Left ventricle myocardium inferior (tissue), 1 donor: ENCODE measurements at places on chromosomes 11 and 22. TPM values are rescaled to one million over a fixed set of nuclear protein-coding genes. Genes with fewer than 3 reads are reported as not detected.

DNA sequence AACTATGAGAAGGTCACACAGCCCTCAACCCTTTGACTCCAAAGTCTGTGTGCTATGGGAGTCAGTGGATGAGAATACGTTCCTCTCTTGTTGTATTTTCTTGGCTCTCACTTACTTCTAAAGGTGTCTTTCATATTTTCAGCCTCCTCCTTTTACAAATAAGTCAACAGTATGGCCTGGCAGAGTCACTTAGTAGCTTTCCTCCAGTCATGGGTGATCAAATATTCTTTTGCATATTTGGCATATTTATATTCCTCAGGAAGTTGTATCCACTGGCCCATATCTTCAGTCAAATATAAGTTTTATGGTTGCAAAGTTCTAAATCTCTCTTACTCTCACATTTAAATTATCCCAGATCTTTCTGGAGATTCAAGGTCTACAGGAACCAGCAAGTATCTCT is 327.5 kb downstream of the ETS1 start:
- DNase-seq = no peak

DNA sequence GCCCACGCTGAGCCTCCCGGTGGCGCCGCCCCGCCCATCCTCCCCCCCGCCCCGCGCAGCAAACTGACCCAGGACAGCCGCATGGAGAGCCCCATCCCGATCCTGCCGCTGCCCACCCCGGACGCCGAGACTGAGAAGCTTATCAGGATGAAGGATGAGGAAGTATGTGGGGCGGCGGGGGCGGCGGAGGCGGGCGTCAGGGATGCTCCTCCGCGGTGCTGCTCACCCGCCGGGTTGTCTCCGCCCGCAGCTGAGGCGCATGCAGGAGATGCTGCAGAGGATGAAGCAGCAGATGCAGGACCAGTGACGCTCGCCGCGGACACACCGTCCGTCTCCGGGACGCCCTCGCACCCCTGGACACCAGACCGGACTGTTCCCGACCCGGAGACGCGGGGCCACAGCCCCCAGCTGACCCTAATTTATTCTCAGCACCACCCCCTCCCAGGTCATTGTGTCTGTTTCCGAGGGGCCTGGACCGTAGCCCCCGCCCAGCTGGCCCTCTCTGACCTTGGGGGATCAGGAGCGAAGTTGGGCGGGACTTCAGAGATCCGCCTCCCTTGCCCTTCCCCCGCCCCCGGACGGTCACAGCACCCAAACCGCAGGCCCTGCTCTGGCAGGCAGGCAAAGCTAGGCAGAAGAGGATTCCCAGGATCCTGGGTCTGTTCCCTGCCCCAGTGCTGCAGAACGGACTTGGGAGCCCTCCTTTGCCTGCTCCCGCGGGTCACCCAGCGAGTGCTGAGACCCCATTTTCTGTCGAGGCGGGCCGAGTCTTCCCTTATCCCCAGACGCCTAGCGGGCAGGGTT is 959 bp upstream of the GP1BB start:
- DNase-seq = no peak

DNA sequence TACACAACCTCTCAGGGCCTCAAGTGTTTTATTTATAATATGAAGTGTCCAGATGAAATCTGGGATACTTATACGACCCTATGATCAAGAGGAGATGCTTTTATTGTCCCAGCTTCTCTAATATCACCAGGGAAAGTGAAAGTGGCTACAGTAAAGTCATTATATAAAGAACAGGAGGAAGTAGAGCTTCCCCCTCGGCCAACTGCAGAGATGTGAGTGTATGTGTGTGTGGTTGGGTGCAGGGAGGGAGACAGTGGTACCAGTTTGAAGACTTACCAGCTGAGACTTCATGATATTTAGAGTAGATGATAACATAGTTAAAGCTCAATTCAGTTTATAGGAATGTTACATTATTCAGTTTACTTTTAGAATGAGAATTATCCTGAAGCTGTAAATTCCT is 373.6 kb upstream of the DDI1 start:
- no peak for DNase-seq

GRCh38 chr11:17531636-17532113 is 12.5 kb downstream of the USH1C start:
- no peak for DNase-seq

DNA sequence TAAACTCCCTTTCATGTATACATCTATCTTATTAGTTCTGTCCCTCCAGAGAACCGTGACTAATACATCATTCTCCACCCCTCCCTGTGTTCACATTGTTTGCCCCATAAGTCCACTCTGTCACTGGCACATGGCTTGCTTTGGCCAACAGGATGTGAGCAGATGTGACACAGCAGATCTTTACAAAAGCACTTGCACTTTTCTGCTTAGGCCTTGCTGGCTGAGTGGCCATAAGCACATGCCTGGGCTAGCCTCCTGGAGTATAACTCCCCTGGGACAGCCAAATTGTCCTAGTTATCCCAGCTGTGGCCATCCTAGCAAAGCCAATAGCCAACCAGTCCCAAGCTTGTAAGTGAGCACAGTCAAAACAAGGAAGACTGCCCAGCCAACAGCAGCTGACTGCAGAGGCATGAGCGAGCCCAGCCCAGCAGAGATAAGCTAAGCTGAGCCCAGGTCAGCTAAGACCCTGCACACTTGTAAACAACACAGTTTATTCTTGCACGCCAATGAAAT is 9.7 kb upstream of the RCN1 start:
- peak; percentile 18 for DNase-seq

DNA sequence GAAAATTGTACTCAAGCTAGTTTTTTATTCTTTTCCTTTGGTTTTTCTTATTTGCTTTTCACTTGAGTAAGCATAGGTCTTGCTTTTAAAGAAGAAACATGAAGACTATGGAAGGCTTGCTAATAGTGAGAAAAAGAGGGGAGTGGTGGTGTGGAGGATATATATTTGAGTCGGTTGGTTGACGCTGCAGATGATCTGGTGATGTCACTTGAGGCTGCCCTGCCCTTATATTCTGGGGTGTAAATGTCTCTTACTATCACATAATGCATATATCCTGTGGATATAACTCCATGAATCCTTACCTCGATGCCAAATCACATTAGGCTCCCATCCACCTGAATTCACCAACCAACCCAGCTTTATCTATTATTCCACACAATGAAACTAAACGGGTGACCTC is 2.9 kb downstream of the GRIA4 start:
- DNase-seq = no peak

DNA sequence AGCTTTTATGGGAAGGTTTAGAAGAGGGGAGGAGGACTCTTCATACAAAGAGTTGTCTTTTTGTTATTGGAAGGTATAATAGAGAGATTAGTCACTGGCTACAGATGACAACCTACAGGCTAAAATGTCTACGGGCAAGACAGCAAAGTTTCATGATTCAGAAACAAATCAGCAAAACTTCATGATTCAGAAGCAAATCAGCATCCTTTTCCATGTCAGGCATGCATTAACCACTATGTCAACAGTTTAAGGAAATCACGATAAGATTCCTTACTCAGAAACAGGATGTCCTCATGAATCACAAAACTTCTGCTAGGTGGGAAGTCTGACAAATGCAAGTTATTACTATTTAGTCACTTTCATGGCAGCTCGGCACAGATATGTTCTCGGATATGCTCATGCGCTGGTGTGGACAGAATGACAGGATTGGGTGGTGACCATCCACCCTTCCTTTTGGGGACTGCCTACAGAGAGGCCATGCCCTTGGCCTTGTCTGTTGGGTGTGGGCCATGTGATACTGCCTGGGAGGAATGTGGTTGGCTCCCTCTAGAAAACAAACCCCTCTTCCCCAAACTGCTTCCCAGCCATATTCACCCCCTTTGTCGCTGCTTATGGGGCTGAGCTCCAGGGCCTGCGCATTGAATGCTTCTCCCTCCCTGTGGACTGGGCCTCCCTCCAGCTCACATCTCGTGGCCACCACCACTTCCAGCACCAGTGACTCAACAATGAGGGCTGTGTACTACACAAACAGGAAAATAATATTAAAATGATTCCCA is 10.1 kb downstream of the C11orf91 start:
- peak; percentile 68 for DNase-seq

DNA sequence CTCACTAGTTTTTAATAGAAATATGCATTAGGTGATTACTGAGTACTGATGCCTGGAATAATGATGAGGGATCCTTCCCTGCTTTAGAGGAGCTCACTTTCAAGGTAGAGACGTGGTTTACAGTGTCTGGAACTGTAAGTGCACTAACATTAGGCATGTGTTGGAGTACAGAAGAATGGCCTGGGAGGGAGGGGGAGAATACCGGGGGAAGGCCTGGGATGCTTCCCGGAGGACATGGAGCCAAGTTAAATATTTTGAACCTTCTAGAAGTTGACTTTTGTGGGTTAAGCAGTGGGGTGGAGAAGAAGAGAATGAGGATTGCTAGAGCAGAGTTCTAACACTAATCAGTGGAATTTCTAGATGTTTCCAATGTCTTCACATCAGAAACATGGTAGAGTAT is 261.6 kb downstream of the NELL1 start:
- no peak for DNase-seq

DNA sequence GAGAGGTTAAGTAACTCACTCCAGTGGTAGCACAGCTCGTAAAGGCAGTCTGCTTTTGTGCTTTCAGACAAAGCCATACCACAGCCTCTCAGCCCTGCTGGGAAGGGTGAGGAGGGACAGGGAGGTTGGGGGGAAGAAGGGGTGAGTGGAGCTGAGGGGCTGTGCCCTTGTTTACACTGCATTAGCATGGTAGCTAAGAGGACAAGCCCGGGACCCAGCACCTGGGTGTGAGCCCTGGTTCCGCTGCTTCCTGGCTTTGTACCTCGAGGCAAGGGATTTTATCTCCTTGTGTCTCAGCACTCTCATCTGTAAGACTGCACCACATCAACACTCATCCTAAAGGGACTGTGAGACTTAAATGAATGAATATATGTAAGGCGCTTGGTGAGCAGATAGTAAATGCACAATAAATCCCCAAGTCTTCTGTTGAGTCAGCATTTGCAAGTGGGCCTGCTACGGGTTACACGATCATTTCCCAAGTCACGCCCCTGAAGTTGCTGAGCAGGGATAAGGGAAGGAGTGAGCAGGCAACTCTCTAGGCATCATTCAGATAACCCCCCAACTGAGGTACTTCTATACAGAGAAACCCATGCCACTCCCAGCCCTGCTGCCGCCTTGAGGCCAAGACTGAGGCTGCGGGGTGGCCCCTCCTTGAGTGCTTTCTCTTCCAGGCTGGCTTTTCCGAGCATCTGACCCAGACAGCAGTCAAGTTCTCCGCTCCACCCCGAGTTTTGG is 7.5 kb downstream of the RASD2 start:
- no peak for DNase-seq

DNA sequence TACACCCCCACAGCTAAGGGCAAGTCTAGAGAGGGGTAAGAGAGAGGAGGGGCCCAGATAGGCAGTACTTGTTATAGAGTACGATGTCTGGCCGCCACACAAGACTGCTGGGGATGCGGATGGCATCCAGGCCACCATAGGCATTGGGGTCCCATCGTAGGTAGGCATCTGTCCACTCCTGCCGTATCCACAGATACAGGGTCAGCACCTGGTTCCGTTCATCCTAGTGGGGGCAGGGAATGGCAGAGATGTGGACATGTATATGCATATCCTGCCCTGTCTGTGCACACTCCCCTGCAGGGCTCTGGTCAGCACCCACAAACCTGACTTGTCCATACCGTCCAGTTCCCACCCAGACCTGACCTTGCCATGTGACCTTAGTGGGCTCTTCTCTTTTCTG is 2.1 kb downstream of the CHRNA10 start:
- DNase-seq = no peak

DNA sequence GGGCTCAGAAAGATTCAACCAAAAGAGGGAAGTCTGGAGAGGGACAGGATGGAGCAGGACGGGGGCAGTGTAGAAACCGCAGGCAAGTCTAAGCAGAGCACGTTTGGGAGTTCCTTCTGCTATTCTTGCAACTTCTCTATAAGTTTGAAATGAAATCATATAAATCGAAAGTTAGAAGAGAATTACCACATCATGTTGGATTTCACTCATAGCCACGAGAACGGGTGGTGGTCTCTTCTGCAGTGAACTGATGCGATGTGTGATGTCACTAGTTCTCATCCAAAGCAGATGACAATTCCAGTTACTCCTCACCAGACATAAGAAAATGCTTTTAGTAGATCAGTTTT is 36.0 kb downstream of the KCNQ1 start:
- no peak for DNase-seq

The CD248 gene
- total RNA-seq = 12.3 TPM

The ZNF408 gene
- total RNA-seq = 7.3 TPM

The RNF215 gene
- 4.9 TPM for total RNA-seq

The RPUSD4 gene
- total RNA-seq = 37.6 TPM

The FAM168A gene
- 28.4 TPM for total RNA-seq

The MFRP gene
- total RNA-seq = not detected

The HBB gene
- 100 TPM for total RNA-seq

The OVCH2 gene
- not detected for total RNA-seq

The RBMXL2 gene
- total RNA-seq = not detected

The NPAS4 gene
- total RNA-seq = not detected

The WBP2NL gene
- 0.22 TPM for total RNA-seq

The C11orf65 gene
- total RNA-seq = 0.36 TPM

The MIOX gene
- not detected for total RNA-seq

The MYRF gene
- 0.14 TPM for total RNA-seq
